ENCODE measurements at places on chromosomes 5 and 9.

DNA sequence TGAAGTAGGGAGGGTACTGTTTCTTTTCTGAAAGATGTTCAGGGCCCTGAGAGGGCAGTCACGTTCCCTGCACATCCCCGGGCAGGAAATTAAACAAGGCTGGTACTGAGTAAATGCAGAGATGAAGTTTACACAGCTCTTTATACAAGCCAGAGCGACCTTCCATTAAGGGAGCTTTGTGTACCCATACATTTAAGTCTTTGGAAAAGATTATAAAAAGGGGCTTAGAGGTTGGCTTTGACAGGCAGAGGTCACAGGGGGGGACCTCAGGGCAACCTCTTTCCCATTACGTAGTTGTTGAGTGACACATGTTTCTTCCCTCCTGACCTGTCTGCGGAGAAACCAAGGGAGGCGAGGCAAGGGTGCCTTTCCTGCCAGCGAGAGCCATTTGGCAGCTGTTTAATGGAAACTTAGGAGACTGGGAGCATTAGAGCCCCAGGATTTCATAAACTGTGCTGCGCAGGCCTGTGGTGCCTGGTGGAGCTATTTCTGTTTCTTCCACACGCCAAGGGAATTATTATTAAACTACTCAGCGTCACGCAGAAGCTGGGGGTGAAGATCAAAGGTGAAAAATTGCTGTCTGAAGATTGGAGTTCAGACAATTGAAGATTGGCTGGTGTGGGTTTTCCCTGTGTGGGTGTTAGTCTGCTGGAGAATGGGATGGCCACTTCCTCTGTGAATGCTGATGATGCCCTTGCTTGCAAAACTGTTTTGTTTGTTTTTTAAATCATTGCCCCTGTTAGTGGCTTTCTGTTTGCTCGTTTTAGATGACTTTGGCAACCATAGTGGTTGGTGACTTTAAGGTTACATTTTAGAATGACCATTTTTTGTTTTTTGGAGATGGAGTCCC, 3.2 kb upstream of the SMIM32 start:
- DNase-seq: no peak

- DNase-seq: no peak
Measured at GRCh38 chr5:146519554-146519953, 3.6 kb upstream of the GPR151 start.

- no peak for DNase-seq
Measured at GRCh38 chr5:87732875-87733768, 320.4 kb upstream of the CCNH start.

DNA sequence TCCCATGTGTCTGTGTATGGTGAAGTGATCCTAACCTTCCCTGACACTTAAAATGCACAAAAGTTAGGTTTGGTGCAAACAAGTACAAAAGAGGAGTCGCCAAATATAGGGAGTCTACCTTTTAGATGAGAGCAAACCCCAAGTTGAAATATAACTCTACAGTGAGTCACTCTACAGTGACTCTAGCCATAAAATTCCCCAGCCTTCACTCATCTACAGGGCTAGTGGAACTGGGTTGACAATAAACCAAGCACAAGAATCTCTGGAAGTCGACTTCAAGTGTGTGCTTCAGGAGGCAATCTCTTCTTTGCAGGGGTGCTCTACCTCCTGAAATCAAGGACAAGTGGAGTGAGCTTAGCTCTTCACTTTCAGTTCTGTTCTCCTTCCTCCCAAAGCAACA, 3.3 kb downstream of the SHISAL2B start:
- no peak for DNase-seq

GRCh38 chr5:1536871-1537602, 13.3 kb upstream of the LPCAT1 start:
- no peak for DNase-seq

DNA sequence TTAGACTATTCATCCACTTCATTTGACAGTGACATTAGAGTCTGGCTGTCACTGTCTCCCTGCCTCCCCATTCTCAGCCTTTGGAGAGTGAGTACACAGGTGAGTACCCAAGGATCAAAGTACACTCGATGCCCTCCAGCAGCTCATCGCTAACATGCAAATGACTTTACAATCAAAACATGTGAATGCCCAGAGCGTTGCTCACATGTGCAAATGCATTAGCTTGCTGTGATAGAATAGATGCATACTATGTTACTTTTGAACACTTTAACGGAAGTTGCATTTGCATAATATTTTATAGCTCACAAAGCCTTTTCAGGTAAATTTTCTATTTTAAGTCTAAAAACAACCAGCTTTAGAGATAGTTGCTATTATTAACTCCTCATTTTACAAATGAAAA, 107.6 kb downstream of the SYK start:
- no peak for DNase-seq

GRCh38 chr9:7367726-7368125, 431.9 kb downstream of the DMAC1 start:
- no peak for DNase-seq

- DNase-seq: no peak
Measured at GRCh38 chr5:147613359-147613758, 103.5 kb upstream of the DPYSL3 start.

- no peak for DNase-seq
Measured at GRCh38 chr9:136996361-136997292, at the start of gene CLIC3. Gene CLIC3 (minus strand): TSS chr9:136996568. CDS start chr9:136996543, 25 bp downstream.

GRCh38 chr5:53037141-53037859, 48.1 kb downstream of the ITGA2 start:
- no peak for DNase-seq

GRCh38 chr9:12965303-12965702, 190.5 kb downstream of the LURAP1L start:
- DNase-seq: no peak

DNA sequence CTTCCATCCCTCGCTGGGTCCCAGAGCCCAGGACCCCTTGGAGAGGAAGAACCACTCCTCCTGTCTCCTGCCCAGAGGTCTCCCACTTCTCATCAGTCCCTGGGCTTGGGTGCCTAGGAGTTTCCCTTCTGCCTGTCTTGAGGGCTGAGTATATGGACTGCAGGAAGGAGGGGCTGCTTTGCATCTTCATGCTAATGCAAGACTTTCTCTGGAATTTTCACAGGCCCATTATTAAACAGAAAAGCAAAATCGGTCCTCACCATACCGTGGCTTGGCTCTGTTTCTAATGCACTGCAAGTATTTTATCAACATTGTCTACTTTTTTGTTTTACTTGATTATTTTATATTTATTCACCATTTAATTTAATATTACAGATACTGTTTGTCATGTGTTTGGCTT, 34.5 kb downstream of the TRIO start:
- no peak for DNase-seq

GRCh38 chr5:149675610-149676201, 54.4 kb upstream of the PPARGC1B start:
- DNase-seq: no peak

DNA sequence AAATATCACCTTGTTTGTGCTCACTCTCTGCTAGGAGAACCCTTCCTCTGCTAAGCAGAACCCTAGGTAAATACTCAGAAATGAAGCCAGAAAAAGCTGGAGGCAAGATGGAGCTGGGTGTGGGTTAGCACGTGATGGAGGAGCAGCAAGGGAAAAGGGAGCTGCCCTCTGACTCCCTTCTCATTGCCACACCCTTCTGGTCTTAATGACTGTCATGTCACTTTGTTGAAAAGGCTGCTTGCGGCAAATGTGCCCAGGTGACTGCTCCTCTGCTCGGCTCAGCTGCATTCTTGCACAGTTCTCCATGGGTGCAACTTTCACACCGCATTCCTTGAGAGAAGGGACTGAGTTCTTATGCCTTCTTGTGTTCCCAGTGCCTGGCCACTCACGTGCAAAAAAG, 36.4 kb upstream of the TBC1D2 start:
- no peak for DNase-seq

DNA sequence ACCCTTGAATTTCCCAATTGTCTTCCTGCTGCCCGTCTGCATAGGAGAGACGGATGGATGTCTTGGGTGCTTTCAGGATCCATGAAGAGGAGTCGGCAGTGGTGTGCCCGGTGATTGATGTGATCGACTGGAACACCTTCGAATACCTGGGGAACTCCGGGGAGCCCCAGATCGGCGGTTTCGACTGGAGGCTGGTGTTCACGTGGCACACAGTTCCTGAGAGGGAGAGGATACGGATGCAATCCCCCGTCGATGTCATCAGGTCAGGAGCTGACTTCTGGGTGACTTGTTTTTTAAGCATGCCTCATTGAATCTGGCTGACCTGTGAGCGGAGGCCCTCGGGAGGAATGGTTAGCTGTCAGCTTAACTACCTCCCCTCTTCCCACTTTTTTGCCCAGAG, 24.2 kb downstream of the GALNT12 start:
- DNase-seq: no peak

DNA sequence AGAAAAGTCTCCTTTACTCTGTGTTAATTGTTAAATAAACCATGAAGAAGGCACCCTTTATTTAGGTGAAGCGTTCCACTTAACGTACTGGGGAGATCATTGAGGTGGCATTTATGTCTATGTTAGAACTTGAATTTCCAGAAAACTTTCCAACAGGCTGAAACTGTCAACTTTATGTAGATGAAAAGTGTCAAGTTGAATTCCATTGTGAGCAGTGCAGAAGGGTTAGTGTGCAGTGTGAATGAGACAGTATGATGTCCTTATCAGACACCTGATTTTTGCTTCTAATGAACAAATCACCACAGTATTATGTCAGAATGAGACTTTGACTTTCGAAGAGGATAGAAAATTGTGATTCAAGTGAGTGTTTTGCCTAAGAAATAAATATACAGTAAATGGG, 761.6 kb upstream of the SEMA6A start:
- no peak for DNase-seq

DNA sequence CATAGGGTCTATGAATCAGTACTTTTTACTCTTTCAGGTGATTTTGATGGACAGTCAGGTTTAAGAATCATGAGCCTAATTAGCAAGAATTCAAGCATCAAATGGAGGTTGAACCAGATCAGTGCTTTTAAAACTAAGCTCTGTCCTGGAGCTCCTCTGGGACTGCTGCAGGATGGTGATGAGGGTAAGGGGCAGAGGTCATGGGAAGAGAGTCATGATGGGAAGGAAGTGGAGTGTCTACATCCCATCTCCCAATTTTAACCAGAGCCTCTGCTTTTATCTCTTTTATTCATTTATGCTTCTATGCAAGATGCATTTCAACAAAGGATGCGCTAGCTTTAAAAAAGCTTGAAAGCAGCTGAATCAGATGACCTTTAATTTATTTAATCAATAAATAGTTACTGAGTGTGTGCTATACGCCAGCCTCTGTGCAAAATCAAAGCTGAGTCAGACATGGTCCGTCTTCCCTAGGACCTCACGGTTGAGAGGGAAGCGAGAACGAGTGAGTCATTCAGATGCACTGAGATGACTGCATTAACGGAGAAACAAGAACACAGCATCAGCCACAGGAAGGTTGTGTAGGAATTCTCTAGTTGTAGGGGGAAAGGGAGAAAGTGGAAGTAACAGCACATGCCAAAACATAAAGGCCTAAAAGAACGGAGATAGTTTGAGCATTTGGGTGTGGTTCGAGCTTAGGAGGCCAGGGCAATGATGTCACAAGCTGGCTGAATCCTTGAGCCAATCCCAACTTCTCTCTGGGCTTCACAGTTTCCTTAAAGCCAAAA, 441.6 kb upstream of the BRINP1 start:
- DNase-seq: no peak

- no peak for DNase-seq
Measured at GRCh38 chr5:151781201-151781600, 9.4 kb downstream of the G3BP1 start.

DNA sequence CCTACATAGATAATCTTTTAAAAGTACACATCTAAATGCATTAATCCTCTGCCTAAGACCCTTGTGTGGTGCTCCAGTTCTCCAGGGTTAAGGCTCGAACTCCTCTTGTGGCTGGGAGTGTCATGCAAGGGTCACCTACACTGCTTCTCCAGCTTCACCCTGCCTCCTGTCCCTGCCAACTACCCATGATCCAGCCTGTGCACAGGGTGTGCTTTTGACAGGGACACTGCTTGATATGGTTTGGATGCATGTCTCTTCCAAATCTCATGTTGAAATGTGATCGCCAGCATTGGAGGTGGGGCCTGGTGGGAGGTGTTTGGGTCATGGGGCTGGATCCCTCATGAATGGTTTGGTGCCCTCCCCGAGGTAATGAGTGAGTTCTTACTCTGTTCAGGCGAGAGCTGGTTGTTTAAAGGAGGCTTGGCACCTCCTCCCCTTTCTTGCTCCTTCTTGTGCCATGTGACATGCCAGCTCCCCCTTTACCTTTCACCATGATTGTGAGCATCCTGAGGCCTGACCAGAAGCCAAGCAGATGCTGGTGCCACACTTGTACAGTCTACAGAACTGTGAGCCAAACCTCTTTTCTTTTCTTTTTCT, 48.5 kb downstream of the SLC22A5 start:
- DNase-seq: no peak

- no peak for DNase-seq
Measured at GRCh38 chr9:87199782-87200181, 252.5 kb upstream of the GAS1 start.

DNA sequence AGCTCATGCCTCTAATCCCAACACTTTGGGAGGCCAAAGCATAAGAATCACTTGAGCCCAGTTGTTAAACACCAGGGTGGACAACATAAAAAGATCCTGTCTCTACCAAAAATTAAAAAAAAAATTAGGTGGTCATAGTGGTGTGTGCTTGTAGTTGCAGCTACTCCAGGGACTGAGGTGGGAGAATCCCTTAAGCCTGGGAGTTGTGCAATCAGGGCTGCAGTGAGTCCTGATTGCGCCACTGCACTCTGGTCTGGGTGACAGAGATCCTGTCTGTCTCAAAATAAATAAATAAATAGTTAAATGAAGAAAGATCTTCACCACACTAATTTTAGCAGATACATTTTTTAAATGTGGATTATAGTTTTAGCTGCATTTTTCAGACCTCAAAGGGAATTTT, 433.2 kb downstream of the MAT2B start:
- no peak for DNase-seq

DNA sequence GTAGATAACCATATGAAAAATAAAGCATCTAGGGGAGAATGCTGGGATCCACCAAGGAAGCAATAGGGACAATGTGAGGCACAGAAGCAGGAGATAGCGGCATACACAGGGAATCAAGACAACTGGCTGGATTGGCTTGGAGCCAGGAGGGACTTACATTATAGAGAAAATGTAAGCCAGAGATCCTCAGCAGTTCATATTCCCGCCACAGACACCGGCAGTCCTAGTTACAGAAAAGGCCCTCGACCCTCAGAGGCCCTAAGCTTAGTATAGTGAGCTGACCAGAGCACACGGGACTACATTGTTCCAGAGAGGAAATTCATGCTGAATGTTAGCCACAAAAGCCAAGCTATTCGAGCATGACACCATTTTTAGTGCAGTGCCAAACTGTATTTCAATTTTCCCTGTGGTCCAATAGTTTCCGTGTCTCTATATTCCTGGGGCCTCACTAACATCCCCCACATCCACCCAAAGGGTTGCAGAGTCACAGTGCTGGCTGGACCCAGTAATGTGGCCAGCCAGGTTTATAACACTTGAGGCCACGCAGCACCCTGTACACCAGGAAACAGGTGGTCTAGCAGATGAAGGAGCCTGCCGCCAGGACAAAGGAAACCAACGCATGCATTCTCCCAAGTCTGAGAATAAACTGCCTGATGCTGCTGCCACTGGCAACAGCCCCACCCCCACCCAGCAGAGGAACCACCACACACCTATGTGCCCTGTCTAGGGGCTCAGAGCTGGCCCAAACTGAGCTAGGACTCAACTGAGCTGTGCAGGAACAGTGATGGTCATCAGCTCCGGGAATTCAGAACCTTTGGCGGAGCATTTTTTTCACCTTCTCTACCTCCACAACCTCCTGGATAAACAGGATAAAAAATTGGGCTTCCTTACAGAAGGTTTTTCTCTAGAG, 693.2 kb upstream of the CHD1 start:
- no peak for DNase-seq
